ENCODE measurements at places on chromosomes 5 and 9.

DNA sequence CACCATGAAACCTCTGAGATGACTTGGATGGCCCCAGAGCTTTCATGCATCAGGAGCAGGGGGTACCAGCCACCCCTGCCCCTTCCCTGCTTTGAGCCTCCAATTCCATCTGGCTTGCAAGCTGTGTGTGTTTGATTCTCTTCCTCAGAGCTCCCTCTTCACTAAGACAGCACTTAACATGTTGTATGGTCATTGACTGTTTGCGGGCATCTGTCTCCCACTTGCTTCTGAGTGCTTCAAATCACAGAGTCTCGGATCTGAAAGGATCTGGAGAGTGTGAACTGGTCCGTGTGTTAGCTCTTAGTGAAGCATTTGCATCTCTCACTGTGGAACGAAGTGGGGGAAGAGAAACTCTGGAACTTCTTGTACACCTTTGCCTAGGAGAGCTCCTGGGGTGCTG is 7.1 kb upstream of the CPLX2 start:
- DNase-seq, result no peak

- no peak for DNase-seq
These were observed 28.3 kb upstream of the CXXC5 start for GRCh38 chr5:139619861-139620260.

DNA sequence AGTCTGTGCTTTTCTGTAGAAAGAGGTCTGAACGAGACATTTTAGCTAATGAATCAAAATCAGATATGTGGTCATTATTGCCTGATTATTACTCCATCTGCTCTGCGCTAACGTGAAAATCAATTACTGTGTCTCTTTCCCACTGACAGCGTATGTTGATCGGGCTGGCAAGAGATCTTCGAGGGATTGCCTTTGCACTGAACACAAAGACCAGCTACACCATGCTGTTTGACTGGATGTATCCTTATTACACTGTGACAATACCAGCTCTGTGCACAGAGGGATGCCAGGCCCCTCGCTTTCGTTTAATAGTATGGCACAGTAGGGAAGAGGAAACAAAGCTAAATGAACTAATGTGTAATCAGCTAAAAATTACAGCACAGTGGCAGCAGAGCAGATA is 103.7 kb upstream of the TLX3 start:
- DNase-seq, result no peak

- no peak for DNase-seq
These were observed 164.5 kb upstream of the S1PR3 start for GRCh38 chr9:88826771-88827181.
